ENCODE measurements at places on chromosomes 6 and 20.

DNA sequence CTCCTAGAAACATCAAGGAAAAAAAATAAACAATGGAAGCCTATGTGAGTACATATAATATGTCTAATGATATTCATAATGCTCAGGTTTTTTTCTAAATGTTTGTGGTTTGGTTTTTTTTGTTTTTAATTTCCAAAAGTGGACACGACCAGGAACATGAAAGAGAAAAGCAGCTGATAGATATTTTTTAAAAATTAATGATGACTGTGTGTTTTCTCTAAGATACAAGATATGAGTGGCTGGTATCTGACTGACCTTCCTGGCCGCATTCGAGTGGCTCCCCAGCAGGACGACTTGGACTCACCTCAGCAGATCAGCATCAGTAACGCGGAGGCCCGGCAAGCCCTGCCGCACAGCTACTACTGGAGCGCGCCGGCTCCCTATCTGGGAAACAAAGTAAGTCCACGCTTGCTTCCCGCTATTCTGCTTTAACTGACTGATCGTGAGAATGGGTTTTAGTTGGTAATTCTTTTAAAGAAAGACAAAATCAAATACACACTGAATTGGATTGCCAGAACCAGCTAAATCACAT lies 309.6 kb downstream of the LAMA2 start:
- DNase-seq = no peak

DNA sequence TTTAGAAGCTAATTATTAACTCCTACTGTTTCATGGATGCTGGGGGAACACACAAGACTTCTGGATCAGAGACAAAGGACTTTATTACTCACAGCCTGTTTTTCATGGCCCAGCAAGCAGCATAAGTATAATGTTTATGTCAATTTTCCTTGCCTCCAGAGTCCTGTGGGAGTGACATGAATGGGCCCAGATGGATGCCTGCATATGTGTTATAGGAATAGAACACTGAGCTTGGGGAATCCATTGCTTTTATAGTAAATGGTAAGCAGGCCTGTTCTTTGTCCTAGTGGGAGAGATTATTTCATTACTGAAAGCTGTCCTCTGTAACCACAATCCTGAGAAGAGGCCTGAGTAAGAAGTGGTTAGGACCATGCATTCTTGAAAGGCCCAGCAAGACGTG lies 25.6 kb downstream of the BLTP3A start:
- DNase-seq = no peak

DNA sequence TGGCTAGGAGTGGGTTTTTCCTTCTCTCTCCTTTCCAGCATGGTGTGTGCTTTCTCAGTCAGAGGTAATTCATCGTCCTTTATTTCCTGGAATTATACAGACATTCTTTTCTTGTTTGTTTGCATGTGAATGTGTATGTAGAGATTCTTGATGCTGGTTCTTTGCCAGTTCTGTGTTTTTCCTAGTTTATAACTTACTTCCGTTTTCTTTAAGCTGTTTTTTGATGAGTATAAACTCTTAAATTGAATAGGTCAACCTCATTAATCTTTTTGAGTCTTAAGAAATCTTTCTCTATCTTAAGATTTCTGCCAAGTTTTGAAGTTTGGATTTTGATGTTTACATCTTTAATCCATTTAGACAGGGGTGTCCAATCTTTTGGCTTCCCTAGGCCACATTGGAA lies 38.7 kb downstream of the IGF2R start:
- no peak for DNase-seq

DNA sequence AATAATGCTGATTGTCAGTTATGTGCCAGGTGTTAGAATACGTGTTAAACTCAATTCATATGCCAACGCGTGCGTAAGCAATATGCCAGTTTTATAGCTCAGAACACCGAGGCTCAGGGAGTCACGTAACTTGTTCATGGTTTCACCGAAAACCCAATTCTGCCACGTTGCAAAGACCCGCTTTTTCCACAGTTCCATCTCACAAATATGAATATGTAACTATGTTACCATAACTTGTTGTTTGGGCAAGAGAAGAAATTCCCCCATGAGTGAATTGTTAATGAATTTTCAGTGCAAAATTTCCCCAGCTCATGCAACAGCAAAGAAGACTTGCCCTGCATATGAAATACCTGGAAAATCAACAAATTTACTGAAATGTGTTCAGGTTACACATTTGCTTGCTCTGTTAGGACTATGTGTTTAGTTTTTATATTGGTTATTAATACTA lies 30.1 kb downstream of the SF3B5 start:
- no peak for DNase-seq

DNA sequence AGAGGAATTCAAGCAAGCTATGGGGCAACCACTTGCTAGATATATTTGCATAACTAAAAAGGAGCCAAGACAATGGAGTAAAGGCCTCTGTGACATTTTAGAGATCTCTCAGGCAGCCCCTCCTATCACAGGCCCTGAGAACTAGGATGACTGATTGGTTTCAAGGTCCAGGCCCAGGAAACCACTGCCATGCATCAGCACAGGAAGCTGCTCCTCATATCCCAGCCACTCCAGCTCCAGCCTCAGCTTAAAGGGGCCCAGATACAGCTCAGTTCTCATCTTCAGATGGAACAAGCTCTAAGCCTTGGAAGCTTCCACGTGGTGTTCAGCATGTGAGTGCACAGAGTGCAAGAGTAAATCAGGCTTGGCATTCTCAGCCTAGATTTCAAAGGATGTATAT lies 21.1 kb upstream of the THBS2 start:
- no peak for DNase-seq

GRCh38 chr6:116029535-116029934 lies 31.2 kb downstream of the FRK start:
- no peak for DNase-seq

DNA sequence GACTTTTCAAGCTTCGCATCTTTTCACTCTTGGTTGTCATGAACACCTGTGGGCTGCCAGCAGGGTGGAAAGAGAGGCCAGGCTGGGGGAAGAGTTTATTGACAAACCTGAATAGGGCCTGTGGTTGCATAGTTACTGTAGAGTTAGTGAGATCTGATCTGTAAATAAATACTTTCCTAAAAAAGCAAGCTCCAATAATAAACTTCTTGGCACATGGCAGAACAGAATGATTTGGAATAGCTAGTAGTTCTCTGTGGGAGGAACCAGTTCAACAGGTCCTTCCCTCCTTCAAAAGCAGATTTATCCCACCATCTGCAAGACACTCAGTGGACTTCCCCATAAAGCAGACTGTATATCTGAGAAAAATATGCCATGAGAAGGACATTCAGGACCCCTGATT lies 445.0 kb downstream of the HACE1 start:
- no peak for DNase-seq

DNA sequence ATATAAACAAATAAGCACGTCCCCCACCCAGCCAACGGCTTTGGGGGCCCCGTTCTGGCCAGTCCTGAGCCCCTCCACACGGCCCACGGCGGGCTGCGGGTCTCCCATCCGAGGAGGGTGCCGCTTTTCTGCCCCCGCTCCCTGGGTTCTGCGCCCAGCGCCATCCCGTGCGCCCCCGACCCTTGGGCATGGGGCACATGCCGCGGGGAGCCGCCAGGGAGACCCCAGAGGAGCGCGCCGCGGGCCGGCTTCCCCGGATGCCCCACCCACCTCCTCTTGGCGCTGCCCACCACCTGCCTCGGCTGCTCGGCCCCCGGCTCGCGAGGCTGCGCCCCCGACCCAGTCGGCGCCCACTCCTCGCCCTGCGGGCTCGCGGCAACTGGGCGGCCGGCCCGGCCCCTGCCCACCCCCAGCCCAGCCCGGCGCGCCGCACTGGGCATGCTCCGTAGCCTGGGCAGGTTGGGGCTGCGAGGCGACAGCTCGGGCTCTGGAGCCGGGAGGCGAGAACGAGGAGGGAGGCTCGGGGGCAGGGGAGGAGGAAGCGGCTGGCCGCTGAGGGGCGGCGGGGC lies 570 bp upstream of the PLCB4 start:
- DNase-seq = no peak

DNA sequence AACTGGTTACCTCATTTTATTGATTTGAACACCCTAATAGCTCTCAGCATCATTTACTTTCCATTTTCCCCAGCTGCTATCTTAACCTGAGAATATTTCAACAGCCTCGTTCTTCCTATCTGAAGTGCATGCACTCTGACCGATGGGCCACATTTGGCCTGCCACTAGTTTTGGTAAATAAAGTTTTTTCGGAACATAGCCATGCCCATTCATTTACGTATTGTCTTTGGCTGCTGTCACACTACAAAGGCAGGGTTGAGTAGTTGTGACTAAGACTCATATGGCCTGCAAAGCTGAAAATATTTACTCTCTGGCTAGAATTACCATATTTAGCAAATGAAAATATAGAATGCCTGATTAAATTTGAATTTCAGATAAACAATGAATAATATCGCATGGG lies 10.8 kb downstream of the ADGRF4 start:
- DNase-seq = no peak

DNA sequence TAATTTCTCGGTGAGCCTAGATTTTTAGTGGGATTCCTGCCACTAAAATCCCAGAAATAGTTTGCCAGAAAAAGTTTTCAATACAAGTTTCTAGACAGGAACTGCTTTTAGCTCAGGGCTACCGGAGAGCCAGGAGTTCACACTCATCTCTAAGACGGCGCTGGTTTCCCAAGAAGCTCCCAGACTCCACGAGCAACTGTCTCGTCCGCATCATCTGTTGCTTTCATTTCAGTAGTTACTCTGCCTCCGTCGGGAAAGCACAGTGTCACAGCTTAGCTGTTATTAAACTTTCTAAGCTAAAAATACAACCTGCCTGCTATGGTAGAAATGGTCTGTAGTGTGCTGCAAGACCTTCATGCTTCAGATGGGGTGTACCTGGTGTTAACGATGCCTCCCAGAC lies 197.3 kb upstream of the SNX9 start:
- no peak for DNase-seq

- DNase-seq = no peak
Observed at GRCh38 chr20:3479025-3479424, 8.2 kb downstream of the ATRN start.

DNA sequence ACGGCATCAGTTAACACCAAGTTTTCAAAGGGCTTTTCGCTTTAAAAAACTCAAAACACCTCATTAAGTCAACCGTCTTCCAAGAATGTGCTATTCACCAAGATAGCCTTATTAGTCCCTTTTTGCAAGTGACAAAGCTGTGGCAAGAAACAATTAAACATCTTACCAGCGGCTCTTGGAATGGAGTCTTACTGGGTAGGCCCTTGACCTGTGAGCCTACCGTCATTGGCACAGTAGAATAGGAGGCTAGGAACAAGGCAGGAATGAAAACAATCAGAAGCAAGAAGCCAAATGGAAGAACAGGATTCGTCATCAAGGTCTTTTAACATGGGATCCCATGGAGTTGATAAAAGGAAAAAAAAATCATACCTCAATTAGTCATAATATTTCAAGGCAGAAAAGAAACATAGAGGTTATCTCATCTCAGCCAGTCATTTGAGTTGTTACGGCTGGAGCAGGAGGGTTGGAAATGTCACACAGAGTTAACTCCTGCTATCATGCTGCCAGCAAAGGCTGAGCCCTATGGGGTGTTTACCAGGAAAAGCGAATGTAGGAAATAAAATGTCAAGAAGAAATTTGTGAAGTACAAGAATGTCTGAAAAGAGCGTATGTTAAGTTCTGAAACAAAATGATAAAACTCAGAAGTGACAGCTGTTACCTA lies 236.4 kb downstream of the UST start:
- no peak for DNase-seq

DNA sequence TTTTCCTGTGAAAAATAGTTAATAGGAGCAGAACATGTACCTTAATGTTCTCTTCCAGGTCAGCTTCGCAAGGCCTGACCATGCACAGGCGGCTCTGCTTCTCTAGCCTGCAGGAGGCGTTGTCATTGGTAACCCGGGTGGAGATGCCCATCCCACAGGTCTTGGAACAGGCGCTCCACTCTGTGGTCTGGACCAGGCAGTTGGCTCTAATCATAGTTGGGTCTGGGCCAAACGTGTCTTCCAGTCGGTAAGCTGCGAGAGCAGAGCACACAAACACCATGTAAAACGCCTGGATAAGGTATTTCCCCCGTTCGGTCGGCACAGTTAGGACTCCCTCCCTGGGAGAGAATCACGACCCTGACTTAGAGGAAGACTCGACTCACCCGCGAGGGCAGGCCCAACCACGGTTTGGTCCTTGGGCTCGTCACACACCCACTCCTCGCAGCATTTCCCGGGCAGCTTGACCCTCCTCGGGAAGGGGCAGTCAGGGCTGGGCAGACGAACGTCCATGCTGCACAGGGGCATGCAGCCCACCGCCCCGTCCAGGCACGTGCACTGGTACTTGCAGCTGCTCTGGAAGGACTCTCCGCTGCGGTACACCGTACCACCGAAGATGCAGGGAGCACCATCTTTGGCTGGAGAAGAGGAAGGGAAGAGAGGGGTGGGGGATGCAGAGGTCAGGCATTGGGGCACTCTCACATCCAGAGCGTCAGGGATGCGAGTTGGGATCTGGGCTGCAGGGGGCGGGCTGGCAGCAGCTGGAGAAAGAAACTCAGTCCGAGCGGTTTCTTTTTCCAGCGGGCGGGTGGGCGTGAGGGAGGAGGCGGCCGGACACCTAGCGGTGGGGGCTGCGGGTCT lies 1.0 kb downstream of the CCN2 start:
- DNase-seq = no peak

Measured in activated gamma-delta T cell (primary cell).